ENCODE measurements at places on chromosomes 7 and 10.

- DNase-seq: peak; percentile 27
These were observed 54.5 kb downstream of the COL1A2 start for GRCh38 chr7:94449151-94449725.

DNA sequence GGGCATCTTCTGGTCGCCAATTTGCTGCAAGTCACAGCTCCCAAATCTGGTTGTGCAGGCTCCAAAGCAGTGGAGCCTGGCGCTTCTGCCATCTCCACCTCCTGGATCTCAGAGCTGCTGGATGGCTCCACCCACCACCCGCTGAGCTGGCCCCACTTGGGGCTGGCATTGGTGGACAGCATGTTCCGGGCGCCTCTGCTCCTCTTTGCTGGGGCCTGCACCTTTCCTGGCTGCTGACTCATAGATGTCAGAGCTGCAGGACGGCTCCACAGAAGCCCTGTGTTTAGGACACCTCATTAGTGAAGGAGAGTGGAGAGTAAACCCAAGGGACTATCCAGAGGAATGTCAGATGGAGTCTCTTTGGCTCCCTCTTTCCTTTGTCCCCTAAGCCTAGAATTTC lies 27.4 kb downstream of the MAPK8 start:
- DNase-seq: no peak

DNA sequence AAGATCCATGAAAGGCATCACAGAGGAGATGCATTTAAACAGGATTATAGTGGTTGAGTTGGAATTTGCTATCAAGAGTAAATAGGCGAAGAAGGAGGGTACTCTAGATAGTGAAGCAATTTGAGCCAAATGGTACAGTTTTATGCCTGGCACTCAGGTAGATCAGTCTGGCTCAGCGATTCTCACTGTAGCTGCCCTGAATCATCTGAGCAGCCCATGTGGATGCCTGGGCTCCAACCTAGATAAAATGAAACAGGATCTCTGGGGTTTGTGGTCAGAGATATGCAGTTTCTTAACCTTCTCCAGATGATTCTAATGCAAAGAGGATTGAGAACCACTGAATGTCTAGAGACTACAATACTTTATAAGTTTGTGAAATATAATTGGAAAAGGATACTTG lies 282.0 kb upstream of the FZD1 start:
- DNase-seq: no peak

DNA sequence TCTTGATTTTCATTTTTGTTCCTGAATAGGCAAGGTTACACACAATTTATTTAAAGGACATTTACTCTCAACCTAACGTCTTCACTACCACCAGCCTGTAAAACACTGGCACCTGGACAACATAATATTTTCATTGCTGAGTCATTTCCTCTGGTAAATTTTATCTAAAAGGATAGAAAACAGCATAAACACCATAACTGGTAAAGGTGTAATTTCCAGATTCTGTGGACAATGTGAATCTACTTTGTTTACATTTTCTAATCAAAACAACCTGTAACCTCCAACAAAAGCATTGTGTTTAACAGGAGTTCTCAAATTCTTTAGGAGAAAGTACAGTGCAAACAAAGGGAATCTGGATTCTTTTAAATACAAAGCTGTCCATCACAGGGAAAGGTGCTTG lies 472.0 kb upstream of the AKR1E2 start:
- DNase-seq: no peak

DNA sequence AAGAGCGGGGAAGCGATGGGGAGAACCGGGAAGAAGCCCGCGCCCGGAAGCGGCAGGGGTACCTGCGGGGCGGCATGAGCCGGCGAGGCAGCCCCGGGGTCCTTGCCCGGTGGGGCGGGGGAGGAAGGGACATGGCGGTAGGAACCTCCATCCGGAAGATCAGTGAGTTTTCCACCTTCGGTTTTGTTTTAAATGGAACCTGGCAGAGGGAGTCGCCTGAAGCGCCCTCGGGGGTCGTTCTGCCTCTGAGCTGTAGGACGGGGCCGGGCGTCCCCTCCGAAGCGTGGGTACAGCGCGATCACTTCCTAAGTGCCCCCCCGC lies 471 bp downstream of the PFKP start:
- DNase-seq: no peak

GRCh38 chr7:112160130-112160770 lies 45.9 kb downstream of the DOCK4 start:
- no peak for DNase-seq

- no peak for DNase-seq
These were observed 74.2 kb downstream of the EEPD1 start for GRCh38 chr7:36227223-36227622.

GRCh38 chr7:38129579-38129978 lies 48.5 kb upstream of the STARD3NL start:
- DNase-seq: no peak

DNA sequence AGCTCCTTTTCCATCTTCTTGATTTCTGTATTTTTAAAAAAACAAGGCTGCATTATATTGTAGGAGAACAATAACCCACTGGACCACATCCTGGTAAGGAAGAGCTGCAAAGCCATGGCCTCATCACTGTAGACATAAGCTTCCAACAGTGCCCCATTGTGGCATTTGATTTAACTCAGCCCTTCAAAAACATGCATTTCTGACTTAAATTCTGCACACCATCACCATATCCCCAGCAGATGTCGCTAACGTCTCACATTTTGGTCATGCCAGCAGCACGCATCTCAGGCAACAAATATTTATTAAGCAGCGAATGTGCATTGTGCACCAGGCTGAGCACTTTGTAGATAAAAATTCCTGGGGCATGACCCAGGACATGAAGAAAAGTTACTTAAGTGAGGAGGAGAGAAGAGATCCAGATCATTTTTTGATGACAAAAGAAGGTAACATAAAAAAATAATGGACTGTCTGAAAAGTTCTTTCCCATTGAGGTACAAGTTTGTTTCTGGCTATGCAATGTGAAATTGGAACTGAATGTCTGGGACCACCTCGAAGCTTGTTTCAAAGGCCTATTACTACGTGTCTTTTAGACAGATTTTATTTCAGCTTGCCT lies 164.6 kb upstream of the CDCA7L start:
- peak; percentile 75 for DNase-seq

All from CD4-positive, alpha-beta T cell treated with Interleukin-10 for 1 hour (primary cell).